ENCODE measurements at places on chromosomes 12 and 14. TPM values are rescaled to one million over a fixed set of nuclear protein-coding genes. Genes with fewer than 3 reads are reported as not detected.

DNA sequence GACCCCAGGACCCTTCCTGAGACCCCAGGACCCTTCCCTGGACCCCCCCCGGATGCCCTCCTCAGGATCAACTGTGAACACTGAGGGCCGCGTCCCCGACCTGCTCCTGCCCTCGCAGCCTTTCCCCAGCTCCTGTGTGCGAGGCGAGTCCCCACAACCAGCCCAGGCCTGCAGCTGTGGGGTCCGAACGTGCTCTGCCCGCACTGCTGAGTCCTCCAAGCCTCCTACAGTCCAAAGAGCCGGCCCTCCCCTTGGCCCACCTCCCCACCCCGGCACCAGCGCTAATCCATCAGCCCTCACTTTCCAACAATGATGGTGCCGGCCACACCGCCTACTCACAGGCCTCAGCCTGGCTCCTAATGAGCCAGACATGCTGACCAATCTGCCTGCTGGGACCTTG is 26.2 kb upstream of the ANKLE2 start:
- no peak for DNase-seq

Gene TAS2R9
- total RNA-seq: not detected

Gene TAS2R19
- total RNA-seq: 0.78 TPM

DNA sequence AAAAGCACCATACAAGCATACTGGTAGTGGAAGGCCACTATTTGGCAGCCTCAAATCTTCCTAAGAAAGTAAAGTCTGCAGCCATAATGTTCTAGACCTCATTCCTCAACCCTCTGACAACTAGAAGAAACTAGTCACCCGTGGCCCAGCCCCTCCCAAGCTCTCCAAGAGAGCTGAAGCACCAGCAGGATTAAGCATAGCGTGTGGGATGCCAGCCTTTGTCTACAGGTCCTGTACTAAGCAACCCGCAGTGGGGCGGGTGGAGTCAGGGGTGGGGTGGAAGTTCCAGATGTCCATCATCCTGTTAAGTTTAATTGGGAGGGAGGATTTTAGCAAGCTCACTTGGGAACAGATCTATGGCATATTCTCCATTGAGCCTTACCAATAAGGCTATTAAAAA is 14.2 kb downstream of the SLC11A2 start:
- DNase-seq: no peak

DNA sequence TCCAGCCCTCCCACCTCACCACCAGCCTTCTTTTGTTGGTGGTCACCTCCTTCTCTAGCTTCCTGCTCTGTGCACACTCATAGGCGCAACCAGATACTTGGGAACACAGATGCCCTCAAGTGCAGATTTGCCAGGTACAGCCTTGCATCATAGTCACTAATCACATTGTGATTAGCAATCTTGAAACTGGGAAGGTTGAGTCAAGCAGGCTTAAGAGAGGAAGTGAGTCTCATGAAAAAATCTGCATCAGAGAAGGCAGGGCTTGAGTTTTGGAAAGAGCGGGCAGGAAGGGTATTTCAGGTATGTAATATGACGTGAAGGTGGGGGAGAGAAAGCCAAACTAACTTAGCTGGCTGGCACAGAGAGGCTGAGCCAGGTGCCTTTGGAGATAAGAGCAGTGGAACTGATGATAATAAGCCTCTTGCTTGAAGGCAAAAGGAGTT is 2.7 kb upstream of the RABGGTA start:
- no peak for DNase-seq

- no peak for DNase-seq
Measured at GRCh38 chr14:44287858-44288257, 219.2 kb downstream of the FSCB start.

DNA sequence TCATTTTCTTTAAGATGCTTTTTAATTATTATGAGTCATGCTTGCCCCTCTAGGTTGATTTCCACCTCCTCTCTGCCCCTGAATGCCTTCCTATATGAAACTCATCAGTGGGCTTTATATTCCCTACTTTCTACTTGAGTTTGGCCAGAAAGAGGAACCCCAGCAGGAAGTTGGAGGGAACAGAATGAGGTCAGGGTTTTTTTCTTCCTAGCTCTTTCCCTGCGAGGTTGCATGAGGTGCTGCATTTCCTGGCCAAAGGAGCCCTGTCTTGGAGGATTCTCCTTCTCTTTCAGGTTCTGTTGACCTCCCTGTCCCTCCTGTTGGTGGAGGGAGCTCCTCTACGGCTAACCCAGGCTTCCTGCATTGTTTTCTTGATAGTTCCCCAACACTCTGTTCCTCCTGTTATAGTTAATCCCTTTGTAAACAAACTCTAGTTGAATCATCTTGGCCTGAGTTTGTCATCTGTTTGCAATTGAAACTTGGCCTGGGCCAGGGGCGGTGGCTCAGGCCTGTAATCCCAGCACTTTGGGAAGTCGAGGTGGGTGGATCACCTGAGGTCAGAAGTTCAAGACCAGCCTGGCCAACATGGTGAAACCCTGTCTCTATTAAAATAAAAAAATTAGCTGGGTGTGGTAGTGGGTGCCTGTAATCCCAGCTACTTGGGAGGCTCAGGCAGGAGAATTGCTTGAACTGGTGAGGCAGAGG is 15.3 kb upstream of the SPIC start:
- no peak for DNase-seq

Gene AJUBA
- total RNA-seq: 8.6 TPM

Gene ETNK1
- total RNA-seq: 28.3 TPM

Gene SERPINA4
- total RNA-seq: 186 TPM

Gene PSMD9
- 25.8 TPM for total RNA-seq

Gene KRT75
- not detected for total RNA-seq

Data from left lobe of liver (tissue), 2 donors.